Breast epithelium (tissue), 4 donors: ENCODE measurements at places on chromosomes 16 and 17.

- H3K4me3 ChIP-seq, result no peak overlapping the region
- H3K36me3 ChIP-seq, result peaks cover 19% of the 10 kb centered on the region
- no peak overlapping the region for H3K27ac ChIP-seq
- no peaks in the 10 kb centered on the region for H3K27me3 ChIP-seq
These were observed 64.9 kb downstream of the ARHGAP17 start for GRCh38 chr16:24950275-24950674.

- H3K4me3 ChIP-seq, result no peak overlapping the region
- DNase-seq, result no peak
- H3K36me3 ChIP-seq, result no peaks in the 10 kb centered on the region
- no peak overlapping the region for H3K27ac ChIP-seq
- H3K4me1 ChIP-seq, result no peaks in the 10 kb centered on the region
These were observed 178.5 kb upstream of the RPL38 start for GRCh38 chr17:74024871-74025531.

DNA sequence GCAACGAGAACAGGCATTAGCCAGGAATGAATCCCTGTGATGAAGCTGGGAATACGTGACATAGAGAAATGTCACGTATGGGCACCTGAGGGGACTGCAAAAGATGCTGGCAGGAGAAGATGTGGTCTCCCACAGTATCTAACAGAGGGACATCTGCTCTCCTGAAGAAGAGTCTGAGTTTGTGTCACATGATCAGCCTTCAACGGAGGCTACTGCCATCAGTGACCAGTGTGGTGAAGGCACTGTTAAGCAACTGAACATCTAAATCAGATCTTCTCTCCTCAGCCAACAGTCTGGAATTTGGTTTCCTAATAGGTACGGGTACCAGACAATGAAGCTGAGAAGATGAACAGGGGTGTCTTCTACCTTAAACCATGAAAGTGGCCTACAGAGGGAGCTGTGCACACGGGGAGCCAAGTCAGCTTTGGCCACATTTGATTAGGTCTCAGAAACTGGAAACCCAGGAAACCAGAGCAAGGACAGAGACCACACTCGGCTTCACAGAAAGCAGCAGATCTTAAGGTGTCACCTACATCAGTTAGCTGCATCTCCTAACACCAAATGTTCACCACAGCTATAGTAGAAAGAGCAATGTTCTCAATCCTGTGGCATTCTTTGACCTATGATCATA is 41.8 kb downstream of the BRD7 start:
- no peaks in the 10 kb centered on the region for H3K4me1 ChIP-seq
- no peaks in the 10 kb centered on the region for H3K36me3 ChIP-seq
- H3K4me3 ChIP-seq, result no peak overlapping the region
- H3K27me3 ChIP-seq, result no peaks in the 10 kb centered on the region
- DNase-seq, result no peak
- no peak overlapping the region for H3K27ac ChIP-seq

- no peaks in the 10 kb centered on the region for H3K36me3 ChIP-seq
- H3K4me1 ChIP-seq, result no peaks in the 10 kb centered on the region
- H3K4me3 ChIP-seq, result no peak overlapping the region
- H3K27ac ChIP-seq, result no peak overlapping the region
- no peak for DNase-seq
- no peaks in the 10 kb centered on the region for H3K27me3 ChIP-seq
These were observed 5.1 kb upstream of the SLC16A11 start for GRCh38 chr17:7048968-7049367.

DNA sequence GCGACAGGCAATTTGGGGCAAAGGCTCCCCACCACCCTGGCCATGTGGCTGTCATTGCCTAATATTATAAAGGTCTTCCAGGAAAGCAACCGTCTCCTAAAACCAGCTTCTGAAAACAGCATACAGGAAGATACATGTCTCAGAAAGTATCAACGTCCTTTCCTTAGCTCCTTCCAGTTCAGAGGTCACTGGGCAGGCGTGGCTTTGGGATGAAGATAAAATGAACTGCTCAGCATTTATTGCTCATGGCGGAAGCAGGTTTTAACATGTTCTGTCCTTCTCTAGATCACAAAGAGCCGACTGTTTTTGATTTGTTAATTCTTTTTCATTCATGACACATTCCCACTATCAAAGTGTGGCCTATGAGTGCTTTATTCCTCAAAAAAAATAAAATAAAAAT is 8.0 kb downstream of the CFAP20 start:
- peaks cover 12% of the 10 kb centered on the region for H3K4me1 ChIP-seq
- H3K4me3 ChIP-seq, result no peak overlapping the region
- no peaks in the 10 kb centered on the region for H3K27me3 ChIP-seq
- H3K36me3 ChIP-seq, result no peaks in the 10 kb centered on the region

DNA sequence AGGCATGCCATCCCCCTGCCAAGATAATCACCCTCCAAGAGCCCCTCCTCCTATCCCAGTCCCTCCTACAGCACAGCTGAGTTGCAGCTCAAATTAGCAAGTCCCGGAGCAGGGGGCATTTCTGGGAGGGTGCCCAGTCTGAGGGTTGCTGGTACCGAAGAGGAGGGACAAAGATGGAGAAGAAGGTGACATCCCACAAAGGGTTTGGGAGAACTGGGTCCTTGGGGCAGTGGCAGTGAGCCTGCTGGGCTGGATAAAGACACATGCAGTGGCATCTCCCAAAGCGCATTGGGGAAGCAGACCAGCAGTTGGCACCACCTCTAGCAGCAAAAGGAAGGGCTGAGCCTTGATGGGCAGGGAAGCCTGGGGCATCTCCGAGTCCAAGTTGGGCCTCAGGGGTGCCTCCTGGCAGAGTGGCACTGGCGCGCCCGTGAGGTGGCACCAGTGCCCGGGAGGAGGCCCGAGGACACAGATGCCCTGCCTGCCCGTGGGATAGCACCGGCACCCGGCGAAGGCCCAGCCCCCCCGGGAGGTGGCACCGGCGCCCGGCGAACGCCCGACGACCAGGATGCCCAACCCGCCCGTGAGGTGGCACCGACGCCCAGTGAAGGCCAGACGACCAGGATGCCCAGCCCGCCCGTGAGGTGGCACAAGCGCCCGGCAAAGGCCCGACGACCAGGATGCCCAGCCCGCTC is 622 bp downstream of the TOM1L2 start:
- H3K4me1 ChIP-seq, result no peaks in the 10 kb centered on the region
- H3K27ac ChIP-seq, result peak overlapping the region; percentile 98
- DNase-seq, result no peak
- H3K27me3 ChIP-seq, result no peaks in the 10 kb centered on the region

DNA sequence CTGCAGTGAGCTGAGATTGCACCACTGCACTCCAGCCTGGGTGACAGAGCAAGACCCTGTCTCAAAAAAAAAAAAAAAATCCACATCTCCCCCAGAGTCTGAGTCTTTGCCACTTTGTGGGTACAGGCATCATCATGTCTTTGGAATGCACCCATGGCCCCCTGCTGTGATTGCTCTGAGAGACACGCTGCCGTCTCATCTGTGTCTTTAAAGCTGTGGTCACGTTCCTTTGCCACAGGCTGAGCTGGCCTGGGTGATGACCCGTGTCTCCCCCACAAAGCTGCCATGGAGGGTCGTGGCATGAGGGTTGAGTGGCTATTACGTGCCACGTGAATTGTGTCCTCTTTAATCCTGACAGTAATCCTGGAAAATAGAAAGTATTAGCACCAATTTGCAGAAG is 20.2 kb downstream of the CRISPLD2 start:
- peaks cover 4% of the 10 kb centered on the region for H3K4me1 ChIP-seq
- no peaks in the 10 kb centered on the region for H3K27me3 ChIP-seq
- no peak overlapping the region for H3K27ac ChIP-seq
- no peaks in the 10 kb centered on the region for H3K36me3 ChIP-seq
- no peak for DNase-seq
- H3K4me3 ChIP-seq, result no peak overlapping the region

DNA sequence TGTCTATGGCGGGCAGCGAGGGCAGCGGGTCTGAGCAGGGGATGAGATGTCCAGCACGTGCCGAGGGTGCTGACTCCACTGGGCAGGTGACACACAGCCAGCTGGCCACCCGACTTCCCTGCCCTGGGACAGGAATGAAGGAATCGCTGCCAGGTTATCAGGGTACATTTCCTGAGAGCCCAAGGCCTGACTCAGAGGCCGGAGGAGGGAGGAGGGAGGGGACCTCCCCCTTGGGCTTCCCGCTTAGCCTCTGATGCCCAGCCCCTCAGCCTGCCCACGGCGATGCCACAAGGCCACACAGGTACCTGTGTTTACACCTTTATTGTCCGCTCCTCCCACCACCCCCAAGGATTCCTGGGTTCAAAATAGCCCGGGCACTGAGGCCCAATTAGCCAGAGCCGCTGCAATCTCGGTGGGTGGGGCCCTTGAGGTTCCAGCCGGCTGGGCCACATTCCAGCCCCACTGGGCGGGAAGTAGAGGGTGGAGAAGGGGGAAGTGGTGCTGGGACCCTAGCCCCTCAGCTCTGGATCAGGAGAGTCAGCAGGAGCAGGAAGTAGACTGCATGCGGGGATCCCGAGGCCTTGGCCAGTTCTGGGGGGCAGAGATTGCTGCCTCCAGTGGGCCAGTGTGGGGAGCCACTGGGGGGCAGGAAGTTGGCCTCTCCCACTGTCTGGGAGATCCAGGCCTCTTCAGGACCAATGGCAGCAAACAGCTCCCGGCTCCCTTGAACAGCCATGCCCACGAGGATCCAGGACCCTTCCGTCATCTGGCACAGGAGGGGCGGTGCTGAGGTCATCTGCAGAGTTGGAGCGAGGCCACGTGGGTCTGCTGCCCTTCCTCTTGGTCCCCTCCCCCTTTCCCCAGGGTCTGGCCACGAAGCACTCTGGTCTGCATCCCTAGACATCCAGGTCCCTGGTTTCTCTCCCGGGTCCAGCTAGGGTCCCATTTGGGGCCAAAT is 3.4 kb upstream of the PRSS8 start:
- peak overlapping the region; percentile 87 for H3K27ac ChIP-seq
- peaks cover 28% of the 10 kb centered on the region for H3K4me1 ChIP-seq
- no peaks in the 10 kb centered on the region for H3K36me3 ChIP-seq
- no peak for DNase-seq
- peak overlapping the region; percentile 42 for H3K4me3 ChIP-seq

DNA sequence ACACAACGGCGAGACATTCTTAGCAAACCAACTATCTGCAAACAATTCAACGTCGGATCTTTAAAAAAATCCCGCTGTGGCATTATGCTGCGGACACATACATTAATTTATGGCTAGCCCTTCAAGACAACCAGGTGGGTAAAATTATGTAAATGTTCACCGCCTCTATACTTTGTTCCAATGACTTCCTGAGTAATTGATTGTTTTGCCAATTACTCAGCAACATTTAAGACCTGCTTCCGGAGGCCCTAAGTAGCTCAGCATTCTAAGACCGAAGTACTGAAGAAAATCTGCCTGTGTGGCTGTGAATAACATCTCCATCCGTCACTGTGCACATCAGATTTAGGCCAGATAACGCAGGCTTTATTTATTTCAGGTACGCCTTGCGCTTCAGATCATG is 23.3 kb downstream of the QPRT start:
- no peaks in the 10 kb centered on the region for H3K27me3 ChIP-seq
- H3K36me3 ChIP-seq, result no peaks in the 10 kb centered on the region
- H3K27ac ChIP-seq, result no peak overlapping the region
- no peaks in the 10 kb centered on the region for H3K4me1 ChIP-seq
- DNase-seq, result no peak
- H3K4me3 ChIP-seq, result no peak overlapping the region

DNA sequence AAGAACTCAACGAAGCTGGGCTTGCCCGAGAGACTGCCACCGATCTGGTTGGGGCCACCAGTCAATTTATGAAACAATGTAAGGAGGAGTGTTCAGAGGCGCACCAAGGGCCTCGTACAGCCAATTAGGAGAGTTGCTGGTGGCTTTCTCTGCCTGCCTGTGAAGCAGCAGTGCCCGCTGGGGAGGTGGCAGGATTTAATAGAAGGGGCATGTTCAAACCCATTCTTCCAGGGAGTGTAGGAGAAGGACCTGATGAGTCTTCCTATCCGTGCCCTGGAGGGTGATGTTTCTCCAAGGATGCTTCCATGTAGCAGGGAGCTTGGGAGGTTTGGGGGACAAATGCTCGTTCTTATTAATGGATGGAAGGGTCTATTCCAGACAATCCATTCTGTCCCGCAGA is 178.4 kb downstream of the CCDC182 start:
- no peak overlapping the region for H3K4me3 ChIP-seq
- no peaks in the 10 kb centered on the region for H3K4me1 ChIP-seq
- H3K27ac ChIP-seq, result no peak overlapping the region
- no peaks in the 10 kb centered on the region for H3K36me3 ChIP-seq
- H3K27me3 ChIP-seq, result no peaks in the 10 kb centered on the region
- no peak for DNase-seq

GRCh38 chr16:24036614-24037013 is 200.8 kb downstream of the PRKCB start:
- no peak overlapping the region for H3K4me3 ChIP-seq
- DNase-seq, result no peak
- no peaks in the 10 kb centered on the region for H3K4me1 ChIP-seq
- no peaks in the 10 kb centered on the region for H3K36me3 ChIP-seq
- H3K27ac ChIP-seq, result no peak overlapping the region

DNA sequence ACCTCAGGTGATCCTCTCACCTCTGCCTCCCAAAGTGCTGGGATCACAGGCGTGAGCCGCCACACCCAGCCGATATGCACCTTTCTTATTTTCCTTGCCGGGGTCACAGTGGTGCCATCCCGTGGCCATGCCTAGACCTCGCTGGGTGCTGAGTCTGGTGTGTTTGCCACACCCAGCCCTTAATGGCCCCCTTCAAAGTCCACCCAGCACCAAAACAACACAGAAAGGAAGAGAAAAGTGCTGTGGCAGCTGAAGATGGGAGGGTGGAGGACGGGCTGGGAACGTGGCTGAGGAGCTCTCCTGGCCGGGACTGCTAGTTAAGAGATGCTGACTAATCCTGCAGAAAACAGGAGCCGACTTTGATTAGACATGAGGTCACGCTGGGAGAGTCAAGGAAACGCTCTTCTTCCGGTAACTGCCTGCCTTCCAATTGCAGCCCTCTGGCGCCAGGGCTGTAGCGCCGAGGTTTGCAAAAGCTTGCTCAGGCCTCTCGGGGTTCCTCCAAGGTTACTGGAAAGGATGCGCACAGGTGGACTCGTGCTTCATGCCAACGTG is 10.9 kb downstream of the SLC43A2 start:
- H3K4me3 ChIP-seq, result no peak overlapping the region
- no peaks in the 10 kb centered on the region for H3K27me3 ChIP-seq
- H3K27ac ChIP-seq, result peak overlapping the region; percentile 21
- no peaks in the 10 kb centered on the region for H3K36me3 ChIP-seq

DNA sequence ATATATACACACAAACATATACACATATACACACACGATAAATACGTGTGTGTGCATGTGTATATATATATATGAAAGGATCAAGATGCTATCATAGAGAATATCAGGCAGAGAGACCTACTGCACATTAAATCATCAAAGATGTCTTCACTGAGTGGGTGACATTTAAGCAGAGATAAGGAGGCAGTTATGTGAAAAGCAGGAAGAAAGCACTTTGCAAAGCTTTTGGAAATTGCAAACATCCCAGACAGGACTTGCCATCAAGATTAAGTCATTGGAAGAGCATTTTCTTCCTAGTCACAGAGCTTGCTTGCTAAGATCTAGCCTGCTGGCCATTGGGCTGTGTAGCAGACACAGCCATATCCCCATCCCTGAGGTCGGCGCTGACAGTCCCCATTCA is 56.4 kb downstream of the VAT1L start:
- no peaks in the 10 kb centered on the region for H3K36me3 ChIP-seq
- no peaks in the 10 kb centered on the region for H3K27me3 ChIP-seq
- no peaks in the 10 kb centered on the region for H3K4me1 ChIP-seq
